MG63 (cell line): ENCODE measurements at places on chromosomes 16 and 17. TPM values are rescaled to one million over a fixed set of nuclear protein-coding genes. Genes with fewer than 3 reads are reported as not detected.
A peak's percentile ranks its signal among the peaks of the same experiment; 100 is the strongest.

- peak; percentile 92 for DNase-seq
Observed at GRCh38 chr17:81365601-81366585, 29.4 kb upstream of the BAHCC1 start.

- no peak for DNase-seq
Observed at GRCh38 chr16:66843191-66843590, 1.0 kb upstream of the CA7 start.

DNA sequence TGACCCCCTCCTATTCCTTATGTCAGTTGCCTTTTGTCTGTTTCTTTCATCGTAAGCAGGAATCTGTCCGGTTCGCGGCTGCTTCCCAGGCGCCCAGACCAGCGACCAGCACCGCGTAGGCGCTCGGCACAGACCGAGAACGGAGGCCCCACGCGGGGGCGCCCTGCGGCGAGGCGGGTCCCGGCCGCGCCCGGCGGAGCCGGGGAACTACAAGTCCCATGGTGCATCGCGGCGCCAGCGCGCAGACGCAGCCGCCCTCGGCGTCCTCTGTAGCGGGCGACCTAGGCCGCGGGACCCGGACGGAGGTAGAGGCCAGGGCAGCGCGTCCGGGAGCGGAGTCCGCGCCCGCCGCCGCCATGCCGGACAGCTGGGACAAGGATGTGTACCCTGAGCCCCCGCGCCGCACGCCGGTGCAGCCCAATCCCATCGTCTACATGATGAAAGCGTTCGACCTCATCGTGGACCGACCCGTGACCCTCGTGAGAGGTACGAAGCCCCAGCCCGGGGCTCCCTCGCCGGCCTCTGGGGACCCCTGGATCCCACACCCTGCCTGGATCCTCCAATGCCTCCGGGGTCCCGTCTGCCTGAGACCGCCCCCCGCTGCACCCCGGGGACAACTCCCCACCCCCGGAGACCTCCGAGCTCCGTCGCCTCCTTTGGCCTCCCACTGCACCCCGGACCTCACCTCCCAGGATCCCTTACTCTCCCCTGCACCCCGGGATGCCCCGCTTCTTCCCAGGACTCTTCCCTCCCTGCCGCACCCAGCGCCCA is at the start of gene NDUFB10:
Gene NDUFB10 (plus strand): TSS at position 270 of the 771 bp plus-strand sequence. CDS start 87 bp downstream, at position 357.
- DNase-seq = peak; percentile 95

GRCh38 chr16:53787423-53787822 is 83.5 kb downstream of the FTO start:
- no peak for DNase-seq

- DNase-seq = no peak
Observed at GRCh38 chr17:14268264-14268663, 31.6 kb upstream of the CDRT15 start.

DNA sequence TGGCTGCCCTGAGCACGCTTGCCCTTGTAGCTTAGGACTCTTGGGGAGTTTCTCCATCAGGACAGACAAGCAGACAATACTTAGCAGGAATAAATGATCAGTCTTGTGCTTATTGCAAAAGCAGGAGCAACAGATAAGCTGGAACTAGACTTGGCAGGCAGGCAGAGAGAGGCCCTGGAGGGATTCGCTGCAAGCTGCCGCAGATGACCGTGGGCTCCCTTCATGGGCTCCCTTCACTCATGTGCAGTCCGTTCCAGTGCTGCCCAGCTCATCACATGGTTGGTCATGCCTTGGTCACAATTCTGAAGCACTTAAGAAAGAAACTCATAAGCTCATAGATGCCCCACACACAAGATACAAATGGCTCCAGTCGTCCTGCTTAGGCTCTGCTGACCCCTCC is 2.4 kb upstream of the SLC5A10 start:
- DNase-seq = no peak

DNA sequence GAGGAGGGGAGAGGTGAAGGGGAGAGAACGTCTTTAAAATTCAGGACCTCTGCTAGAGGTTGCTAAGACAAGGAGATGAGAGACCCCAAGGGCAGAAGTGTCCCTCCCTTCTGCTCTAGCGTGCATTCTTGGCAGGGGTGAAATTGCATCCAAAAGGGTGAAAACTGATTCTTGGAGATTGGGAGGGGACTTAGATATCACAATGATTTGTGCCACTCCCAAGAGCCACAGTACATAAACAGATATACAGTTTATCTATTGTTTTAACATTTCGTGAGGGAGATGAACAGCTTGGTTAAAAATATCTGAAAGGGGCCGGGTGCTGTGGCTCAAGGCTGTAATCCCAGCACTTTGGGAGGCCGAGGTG is 12.8 kb downstream of the CAVIN1 start:
- no peak for DNase-seq

DNA sequence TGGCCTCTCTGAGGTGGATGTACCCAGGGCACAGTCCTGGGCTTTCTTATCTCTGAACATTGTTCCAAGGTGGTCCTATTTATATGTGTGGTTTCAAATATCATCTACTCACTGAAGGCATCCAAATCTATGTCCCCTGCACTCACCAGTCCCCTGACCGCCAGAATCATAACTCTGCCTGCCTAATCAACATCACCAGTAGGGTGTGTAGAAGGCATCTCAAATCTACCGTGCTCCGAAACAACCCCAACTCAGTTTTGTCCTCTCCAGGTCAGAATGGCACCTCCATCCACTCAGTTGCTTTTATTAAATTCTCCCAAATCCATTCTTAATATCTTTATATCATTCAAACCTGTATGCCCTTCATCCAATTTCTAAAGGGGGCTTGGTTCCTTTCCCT is 536.3 kb downstream of the GRIN2A start:
- DNase-seq = no peak

GRCh38 chr17:28173801-28174200 is 131.3 kb downstream of the NLK start:
- no peak for DNase-seq

The P2RX5 gene
- 12.0 and 12.3 TPM in 2 replicates for total RNA-seq

The KCTD13 gene
- 5.1 and 7.6 TPM in 2 replicates for total RNA-seq

The XPO6 gene
- total RNA-seq = 92.5 and 102 TPM in 2 replicates

The TPSD1 gene
- total RNA-seq = not detected in 2 replicates

The KCNG4 gene
- total RNA-seq = not detected in 2 replicates
